ENCODE measurements at places on chromosomes 12 and 14. TPM values are rescaled to one million over a fixed set of nuclear protein-coding genes. Genes with fewer than 3 reads are reported as not detected.

DNA sequence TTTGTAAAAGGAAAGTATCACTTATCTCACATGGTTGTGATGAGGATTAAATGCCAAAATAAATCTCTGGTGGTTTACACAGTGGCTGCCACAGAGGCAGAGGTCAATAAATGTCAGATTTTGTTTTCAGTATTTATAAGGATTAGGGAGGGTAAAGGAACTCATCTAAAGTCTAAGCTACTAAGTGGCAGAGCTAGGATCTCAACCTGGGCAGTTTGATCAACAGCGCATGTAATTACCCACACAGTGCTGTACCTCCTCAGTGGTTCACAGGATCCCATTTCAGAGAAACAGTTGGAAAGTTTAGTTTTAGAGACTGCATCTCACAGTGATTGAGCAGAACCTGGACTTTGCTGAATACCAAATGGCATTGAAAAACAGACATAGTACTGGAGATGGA, 44.9 kb upstream of the RIC8B start:
- DNase-seq: no peak

GRCh38 chr12:27772328-27773049, 7.5 kb upstream of the KLHL42 start:
- DNase-seq: no peak

Gene PTHLH
- total RNA-seq: not detected

Gene NCKAP5L
- total RNA-seq: 9.5 TPM
